ENCODE measurements at places on chromosomes 1 and 21.

- no peak for DNase-seq
Observed at GRCh38 chr1:201185123-201185453, 5.5 kb upstream of the IGFN1 start.

DNA sequence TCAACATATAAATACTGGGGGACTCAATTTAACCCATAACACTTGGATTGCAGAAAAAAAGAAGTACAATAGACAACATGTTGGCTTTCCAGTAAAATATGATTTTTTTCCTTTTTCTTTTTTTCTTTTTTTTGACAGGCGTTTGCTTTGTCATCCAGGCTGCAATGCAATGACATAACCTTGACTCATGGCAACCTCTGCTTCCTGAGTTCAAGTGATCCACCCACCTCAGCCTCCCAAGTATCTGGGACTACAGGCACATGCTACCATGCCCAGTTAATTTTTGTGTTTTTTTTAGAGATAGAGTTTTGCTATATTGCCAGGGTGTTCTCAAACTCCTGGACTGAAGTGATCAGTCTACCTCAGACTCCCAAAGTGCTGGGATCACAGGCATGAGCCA lies 1512.0 kb upstream of the PRMT6 start:
- DNase-seq = no peak

DNA sequence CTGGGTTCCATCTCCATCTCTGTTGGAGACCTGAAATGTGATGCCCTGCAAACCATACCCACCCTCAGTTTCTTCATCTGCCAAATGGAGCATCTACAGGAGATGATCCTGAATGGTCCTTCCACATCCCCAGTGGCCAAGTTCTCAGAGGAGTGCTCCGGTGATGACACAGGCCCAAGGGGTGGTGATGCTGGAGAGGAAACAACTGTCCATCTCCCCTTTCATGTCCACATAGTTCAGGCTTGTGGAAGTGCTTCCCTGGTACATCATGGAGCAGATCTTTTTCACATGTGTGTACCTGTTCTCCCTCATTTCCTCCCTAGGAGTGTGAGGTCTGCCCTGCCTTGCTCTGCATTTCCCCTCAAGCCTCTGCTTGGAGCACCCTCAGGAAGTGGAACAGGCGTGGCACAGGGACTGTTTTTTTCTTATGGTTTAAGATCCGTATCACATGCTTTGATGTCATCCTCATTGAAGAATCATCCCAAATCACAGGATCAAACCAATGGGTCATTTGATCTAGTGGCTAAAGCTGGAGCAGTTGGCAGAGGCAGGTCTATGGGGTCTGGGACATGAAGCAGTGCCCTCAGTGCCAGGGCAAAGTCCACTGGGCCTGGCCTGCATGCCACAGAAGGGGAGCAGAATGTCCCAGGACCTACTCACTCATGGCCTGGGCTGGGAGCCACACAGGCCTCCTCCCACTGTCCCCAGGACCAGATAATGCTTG lies 8.2 kb upstream of the TRIM63 start:
- no peak for DNase-seq

GRCh38 chr1:72530646-72531045 lies 248.3 kb upstream of the NEGR1 start:
- DNase-seq = no peak

DNA sequence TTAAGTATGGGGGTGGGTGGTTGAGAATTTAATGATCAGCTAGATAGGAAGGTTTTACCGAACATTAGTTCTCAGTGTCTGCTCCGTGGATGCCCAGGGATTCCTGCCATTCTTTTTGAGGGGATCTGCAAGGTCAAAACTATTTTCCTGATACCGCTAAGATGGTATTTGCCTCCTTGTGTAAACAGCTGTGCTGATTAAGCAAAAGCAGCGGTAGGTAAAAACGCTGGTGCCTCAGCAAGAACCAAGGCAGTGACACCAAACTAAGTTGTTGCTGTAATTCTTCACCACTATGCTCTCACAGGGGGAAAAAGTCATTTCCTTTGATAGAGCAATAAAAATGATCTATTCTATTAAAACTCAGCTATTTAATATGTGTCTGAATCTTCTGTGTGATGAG lies 229.0 kb downstream of the FMN2 start:
- DNase-seq = no peak

Measured in NCI-H187 (cell line).